ENCODE measurements at places on chromosomes 1 and 21.

GRCh38 chr1:87291107-87291506 lies 37.6 kb upstream of the LMO4 start:
- DNase-seq: no peak

DNA sequence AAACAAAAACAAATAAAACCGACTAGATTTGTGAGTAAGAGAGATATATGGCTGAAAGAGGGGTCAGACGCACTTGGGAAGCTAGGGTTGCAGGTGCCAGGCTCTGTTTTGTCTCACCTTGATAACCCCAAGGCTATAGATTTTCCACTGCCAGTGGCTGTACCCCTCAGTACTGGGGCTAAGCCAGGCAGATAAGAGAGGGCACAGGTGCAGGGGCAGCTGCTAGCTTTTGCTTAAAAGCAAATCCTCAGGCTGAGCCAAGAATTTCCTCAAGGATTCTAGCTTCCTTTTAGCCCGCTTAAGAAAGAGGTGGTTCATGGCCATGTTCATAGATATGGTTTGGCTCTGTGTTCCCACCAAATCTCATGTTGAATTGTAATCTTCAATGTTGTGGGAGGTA lies 57.9 kb downstream of the OVGP1 start:
- no peak for DNase-seq

DNA sequence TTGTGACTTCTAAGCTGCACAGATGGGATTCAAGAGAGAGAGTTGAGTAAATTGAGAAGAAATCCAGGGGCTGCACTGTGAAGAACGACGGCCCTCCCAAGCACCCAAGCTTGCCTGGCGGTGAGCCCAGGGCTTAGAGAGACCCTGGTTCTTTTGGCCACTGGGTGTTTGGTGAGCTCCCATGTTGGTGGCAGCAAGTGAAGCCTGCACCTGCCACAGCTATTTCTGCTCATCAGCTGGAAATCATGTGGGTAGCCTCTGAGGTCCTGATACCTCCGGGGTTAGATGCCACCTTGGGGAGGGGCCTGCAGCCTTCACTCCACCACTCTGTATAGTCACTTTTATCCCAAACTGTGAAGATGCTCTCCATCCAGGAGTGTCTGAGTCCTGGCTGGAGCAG lies 6.2 kb upstream of the BTG2 start:
- peak; percentile 22 for DNase-seq

DNA sequence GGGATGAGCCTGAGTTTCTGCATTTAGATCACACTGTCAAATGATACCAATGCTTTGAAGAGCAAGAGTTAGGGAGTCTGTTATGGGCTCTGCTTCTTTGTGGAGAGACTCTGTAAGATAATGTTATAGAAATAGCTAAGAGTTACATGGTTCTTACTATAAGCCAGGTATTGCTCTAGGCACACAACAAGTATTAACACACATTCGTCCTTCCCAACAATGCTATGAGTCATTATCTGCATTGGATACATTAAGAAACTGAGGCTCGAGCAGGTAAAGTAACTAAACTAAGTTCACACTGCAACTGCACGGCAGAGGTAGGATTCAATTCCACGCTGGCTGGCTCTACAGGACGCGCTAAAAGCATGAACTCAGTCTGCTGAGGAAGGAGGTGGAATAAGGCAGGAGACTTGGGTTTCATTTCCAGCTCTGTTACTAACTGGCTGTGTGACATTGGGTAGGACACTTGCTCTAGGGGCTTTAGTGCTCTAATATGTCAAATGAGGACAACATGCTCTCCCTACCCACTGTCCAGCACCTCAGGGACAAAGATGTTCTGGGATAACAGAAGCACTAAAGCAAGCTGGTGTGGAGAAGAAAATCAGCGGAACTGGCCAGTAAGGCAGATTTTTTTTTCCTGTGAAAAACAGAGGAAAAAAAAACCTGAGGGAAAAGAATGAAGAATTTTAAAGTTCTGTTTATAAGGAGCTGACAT lies 23.7 kb upstream of the IL20 start:
- no peak for DNase-seq

DNA sequence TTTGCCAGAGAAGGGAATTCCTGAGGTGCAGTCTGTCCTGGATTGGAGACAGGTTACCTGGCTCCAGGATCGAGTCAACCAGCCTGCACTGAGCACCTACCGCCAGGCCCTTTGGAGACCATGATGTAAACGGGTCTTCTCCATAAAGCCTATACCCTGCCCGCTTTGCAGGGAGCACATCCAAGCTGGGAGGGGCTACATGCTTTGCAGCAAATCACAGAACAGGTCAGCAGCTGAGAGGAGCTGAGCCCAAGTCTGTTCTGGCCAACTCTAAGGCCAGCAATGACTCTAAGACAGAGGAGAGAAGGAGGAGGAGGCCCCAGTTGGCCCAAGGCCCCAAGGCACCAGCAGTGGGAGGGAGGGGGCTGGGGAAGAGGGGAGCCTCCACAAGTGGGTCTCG lies 15.5 kb upstream of the RSPO1 start:
- no peak for DNase-seq

- DNase-seq: no peak
Measured at GRCh38 chr21:26050857-26051256, 119.7 kb downstream of the APP start.

- DNase-seq: no peak
Measured at GRCh38 chr1:115705085-115705951, 63.2 kb downstream of the CASQ2 start.

GRCh38 chr21:29146726-29147125 lies 16.3 kb downstream of the MAP3K7CL start:
- no peak for DNase-seq

GRCh38 chr1:181189691-181190363 lies 101.3 kb downstream of the IER5 start:
- DNase-seq: peak; percentile 81

DNA sequence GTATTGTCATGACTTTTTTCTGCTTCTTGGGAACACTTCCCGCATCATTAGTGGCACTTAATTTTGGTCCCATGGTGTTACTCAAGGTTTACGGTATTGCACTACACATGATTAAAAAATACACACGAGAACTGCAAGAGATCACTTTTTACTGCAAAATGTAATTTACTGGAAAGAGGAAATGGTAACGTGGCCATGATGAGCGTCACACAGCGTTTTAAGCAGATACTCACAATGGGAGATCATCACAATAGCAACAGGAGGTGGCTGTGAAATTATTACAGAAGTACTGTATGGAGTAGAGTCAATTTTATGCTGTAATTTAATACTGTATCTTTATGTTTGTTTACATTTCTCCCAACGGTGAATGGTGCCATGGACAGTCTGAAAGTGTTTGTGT lies 1510.3 kb downstream of the AMY1C start:
- no peak for DNase-seq

DNA sequence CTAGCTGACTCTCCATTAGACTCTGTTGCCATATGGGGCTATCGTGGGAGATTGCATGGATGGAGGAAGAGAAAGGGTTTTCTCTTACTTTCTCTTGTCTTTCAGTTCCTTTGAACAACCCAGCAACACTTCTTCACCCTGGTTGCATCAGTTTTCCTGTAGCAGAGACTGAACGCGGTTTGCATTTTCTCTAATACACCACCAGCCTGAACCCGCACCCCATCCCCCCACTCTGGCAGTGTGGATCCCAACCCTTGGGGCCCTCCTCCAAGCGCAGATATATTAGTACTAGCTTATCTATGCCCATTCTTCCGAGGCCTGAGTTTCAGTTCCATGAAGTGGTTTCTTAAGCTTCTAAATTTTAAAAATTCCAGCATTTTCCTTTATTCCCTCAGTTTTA lies 12.6 kb downstream of the DR1 start:
- DNase-seq: no peak

DNA sequence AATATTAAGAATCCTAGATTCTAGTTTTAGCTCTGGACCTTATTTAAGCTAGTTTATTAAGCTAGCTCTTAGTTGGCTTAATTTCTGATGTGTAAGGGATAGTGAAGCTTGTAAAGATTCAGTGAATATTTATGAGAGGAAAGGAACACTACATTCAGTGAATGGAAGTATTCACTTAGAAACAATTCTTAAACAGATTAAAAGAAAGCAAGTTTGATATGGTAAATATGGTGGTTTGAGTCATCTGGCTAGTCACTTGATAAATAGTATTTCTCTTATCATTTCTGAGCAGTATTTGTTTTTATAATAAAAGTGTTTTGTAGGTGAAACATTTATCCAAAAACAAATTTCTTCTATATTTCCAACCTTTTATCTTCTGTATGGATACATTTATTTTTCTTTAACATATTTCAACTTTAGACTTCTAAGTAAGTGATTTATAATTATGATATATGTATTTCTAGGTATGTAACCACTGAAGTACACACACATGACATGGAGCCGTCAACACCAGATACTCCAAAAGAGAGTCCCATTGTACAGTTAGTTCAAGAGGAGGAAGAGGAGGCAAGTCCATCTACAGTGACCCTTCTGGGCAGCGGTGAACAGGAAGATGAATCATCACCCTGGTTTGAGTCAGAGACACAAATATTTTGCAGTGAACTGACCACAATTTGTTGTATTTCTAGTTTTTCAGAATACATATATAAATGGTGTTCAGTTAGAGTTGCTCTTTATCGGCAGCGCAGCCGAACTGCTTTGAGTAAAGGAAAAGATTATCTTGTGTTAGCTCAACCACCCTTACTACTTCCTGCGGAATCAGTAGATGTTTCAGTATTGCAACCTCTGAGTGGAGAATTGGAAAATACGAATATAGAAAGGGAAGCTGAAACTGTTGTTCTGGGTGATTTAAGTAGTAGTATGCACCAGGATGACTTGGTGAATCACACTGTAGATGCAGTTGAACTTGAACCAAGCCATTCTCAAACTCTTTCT lies 55.6 kb downstream of the SUCO start:
- no peak for DNase-seq

DNA sequence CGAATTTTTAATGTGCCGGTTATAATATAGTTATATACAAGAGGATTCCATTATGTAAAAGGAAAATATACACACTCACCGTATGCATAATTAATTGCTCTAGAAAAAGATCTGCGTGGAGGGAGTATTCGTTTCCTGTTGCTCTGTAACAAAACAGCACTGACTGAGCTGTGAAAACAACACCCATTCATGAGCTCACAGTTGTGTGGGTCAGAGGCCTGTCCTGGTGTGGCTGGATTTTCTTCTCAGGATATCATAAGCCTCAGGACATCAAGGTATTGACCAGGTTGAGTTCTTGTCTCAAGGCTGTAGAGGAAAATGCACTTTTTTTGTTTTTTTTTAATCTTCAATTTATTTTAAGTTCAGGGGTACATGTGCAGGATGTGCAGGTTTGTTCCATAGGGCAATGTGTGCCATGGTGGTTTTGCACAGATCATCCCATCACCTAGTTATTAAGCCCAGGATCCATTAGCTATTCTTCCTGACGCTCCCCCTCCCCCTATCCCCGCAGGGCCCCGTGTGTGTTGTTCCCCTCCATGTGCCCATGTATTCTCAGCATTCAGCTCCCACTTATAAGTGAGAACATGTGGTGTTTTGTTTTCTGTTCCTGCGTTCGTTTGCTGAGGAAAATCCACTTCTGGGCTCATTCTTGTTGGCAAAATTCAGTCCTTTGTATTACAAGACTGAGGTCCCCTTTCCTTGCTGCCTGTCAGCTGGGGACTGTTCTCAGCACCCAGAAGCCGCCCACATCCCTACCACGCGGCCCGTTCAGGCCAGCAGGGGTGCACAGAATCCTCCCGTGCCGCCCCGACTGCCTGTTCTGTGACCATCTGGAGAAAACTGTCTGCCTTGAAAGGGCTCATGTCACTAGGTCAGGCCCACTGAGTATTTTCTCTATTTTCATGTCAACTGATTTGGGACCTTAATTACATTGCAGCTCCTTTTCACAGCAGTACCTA lies 87.4 kb upstream of the ERRFI1 start:
- DNase-seq: no peak

DNA sequence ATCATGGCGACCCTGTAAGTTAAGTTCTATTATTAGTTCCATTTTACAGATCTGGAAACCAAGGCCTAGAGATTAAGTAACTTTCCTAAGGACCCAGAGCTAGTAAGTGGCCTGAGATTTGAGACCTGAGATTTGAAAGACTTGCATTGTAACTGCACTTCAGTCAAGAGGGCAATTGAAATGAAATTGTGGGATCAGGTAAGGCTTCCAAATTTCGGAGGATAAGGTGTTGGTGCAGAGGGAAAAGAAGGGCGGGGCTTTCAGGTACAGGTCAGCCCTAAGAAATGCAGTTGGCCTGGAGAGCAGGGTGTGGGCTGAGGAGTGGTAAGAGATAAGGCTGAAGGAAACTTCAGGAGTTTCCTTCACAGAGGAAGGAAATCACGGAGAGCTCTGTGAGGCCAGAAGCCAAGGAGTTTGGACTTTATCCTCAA lies 51.1 kb downstream of the SLC16A1 start:
- no peak for DNase-seq

DNA sequence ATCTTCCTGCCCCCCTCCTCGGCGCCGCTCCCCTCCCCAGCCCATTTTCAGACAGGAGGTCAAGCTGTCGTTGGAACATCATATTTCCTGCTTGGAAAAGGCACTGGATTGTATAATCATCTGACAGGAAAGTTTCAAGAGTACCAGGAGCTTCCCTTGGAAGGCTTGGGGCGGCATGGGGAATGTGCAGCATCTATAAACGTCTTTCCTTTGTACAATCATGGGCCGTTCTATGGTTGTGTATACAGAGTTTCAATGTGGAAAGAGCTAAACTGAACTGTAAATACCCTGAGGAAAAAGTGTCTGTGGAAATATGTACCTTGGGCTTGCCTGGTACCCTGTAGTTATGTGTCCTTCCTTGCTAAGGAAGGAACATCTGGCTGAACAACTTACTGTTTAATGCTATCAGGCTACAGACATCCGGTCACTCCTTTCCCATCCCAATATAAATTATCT lies 368.1 kb upstream of the ADGRL2 start:
- DNase-seq: no peak

GRCh38 chr21:15809065-15809464 lies 79.3 kb downstream of the USP25 start:
- DNase-seq: no peak

GRCh38 chr1:150138044-150138443 lies 11.7 kb upstream of the PLEKHO1 start:
- DNase-seq: no peak

DNA sequence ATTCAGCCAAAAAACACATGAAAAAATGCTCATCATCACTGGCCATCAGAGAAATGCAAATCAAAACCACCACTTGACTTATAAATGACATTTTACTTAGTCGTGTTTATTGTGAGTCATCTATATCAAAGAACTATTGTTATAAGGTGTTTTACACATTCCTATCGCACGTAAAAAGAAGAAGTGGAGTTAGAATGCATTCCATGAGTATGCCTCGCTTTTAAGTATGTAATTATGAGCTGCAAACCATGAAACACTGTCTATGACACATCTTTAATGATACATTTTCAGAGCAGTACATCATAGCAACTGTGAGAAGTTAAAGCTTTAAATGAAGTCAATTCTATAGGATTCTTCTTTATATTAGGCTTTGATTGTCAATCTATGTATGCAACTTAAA lies 614.3 kb upstream of the ADAMTS5 start:
- DNase-seq: no peak

DNA sequence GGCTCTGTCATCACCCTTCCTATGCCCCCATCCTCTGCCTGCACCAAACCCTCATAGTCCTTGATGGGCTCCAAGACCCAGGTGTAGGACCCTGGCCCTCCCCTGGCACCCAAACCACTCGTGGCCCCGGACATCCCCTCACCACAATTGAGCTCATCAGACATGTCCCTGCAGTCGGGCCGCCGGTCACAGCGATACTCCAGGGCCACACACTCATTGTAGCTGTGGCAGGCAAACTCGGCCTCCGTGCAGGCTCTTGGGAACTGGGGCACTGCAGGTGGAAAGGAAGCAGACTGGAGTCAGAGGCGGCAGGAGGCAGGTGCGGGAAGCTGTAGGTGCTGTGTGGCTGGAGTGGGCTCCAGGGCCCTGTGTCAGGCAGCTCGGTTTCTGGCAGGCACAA lies 49.3 kb downstream of the HSPG2 start:
- DNase-seq: no peak

Data from left hindlimb (tissue), 1 donor.